ENCODE measurements at places on chromosomes 3 and 15.
A peak's percentile ranks its signal among the peaks of the same experiment; 100 is the strongest.

- DNase-seq = no peak
Measured at GRCh38 chr15:81828135-81828534, 217.7 kb downstream of the MEX3B start.

GRCh38 chr3:108134555-108134880 lies 43.7 kb upstream of the CD47 start:
- no peak for DNase-seq

DNA sequence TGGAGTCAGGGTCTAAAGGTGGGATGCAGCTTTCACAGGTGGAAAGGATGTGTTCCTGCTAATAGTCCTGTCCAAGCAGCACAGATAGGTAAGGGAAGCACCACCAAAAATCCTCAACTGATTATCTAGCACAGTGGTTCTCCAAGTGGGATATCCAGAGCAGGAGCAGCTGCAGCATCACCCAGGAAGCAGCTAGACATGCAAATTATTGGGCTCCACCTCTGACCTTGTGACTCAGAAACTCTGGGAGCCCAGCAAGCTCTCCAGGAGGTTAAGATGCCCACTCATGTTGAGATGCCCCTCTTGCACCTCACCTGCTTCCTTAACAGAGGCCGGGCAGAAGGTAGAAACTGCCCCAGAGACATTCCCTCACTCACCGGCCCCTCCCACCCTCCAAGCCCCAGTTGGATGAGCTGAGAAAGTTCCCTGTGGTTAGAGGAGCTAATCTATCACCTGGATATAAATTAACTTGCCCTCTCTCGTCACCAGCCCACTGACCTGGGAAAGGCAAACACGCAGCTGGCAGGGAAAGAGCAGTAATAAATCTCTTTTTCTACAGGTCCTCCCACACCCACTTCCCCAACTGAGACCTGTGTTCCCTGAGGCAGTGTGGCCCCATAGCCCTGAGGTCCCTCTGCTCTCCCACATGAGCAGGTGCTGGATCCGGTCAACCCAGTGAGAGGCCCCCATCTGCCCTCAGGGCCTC lies 39.3 kb downstream of the ADCY5 start:
- DNase-seq = no peak

GRCh38 chr15:35519541-35520149 lies 26.3 kb downstream of the DPH6 start:
- DNase-seq = peak; percentile 23

- DNase-seq = peak; percentile 1
Measured at GRCh38 chr3:116870379-116870778, 160.8 kb downstream of the TUSC7 start.

GRCh38 chr3:152353578-152353977 lies 84.8 kb downstream of the MBNL1 start:
- no peak for DNase-seq

- no peak for DNase-seq
Measured at GRCh38 chr15:80582816-80583423, 112.2 kb upstream of the ABHD17C start.

DNA sequence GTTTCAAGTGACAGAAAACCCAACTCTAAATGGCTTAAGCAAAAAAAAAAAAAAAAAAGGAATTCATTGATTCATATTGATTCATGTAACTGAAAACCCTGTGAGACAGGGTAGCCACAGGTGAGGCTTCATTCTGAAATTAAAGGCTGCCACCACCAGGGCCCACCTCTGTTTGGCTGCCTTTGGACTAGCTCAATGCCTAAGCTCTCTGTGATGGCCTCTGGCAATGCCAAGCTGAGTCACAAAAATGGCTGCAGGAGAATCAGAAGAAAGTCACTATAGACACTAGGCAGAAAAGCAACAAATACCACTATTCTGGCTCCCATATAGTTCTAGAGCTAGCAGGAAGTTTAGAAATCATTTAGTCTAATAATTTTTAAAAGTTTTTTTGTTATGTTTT lies 38.2 kb upstream of the GYG1 start:
- DNase-seq = no peak

- DNase-seq = no peak
Measured at GRCh38 chr3:184399410-184399809, 19.6 kb downstream of the CHRD start.

DNA sequence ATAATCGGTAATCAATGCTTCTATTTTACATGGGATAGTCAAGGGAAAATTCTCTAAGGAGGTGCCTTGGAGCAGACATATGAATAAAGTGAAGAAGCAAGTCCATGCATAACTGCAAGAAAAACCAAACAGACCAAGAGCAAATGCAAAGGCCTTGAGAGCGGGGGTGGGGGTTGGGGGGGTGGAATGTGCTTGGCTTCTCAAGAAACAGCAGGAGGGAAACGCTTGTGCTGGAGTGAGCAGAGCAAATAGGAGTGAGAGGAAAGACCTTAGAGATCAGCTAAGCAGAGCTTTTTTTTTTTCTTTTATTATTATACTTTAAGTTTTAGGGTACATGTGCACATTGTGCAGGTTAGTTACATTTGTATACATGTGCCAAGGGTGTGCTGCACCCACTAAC lies 260.8 kb downstream of the ARPP21 start:
- no peak for DNase-seq

DNA sequence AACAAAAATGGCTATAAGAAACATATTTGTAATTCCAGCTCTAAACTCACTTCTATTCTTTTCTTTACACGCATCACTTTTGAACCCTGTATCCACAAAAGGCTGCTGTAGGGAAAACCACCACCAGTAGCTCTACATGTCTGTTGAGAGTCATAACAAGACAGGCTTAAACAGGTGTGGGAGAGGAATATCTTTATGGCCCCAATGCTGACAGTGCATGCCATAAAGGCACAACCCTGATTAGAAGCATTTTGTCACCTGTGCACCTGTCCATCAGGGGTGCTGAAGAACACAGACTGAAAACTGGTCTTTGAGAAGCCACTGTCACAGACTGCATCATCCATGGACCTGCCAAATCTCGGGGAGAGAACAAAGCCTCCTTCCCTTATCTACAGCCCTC lies 11.6 kb upstream of the CSPG5 start:
- DNase-seq = no peak

DNA sequence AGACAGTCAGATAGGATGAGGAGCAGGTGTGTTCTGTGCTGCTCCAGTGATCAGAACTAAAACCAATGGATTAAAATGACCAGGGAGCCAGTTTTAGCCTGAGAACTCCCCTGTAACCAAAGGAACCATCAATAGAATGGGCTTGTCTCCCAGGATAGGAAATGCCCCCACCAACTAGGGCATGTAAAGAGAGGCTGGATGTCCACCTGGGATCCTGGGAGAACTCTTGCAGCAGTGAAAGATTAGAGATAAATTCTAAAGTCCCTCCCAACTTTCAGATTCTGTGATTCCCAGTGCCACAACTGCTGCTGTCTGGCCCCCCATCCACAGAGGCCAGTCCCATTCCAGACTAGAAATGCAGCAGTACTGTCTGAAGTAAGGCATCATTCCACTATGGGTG lies 33.8 kb downstream of the HDC start:
- no peak for DNase-seq

DNA sequence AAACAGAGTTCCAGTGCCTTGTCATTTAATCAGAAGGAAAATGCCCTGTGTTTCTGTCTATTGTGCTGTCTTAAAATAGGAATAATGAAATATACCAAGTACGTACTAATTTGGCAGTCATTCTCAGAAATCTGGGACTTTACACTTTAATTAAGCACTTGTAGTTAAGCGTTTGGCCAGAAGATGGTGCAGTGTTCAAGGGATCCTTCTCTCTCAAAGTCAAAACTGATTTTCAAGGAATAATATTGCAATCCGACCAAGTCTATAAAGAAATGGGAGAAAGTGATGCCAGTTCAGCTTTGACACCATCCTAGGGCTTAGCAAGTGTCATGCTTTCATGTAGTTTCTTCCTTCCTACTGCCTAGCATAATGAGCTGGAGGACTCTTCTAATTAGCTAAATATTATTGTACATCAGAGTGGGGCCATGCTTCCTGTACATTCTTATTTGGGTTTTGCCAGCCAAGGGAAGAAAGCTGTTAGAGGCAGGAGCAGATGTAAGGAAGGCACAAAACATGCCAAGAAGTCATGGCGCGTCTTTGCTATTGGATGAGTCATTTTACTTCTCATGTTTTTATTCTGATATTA lies 64.8 kb downstream of the SAMMSON start:
- DNase-seq = peak; percentile 7

DNA sequence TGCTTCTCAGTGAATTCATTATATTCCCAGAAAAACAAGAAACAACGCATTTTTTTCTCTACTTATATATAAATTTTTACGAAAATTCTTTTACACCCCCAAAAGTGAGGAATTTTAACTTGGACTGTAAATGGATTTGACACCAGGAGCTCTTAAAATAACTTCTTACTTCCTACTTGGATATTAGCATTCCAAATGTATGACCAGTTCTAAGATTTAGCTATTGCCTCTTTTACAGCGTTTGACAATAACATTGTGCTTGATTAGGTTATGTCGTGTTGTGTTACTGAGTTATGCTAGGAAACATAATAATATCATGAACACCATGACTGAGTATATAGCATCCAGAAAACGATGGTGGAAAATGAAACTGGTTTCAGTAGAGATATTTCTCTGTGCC lies 177.0 kb downstream of the CNTN6 start:
- DNase-seq = no peak

- no peak for DNase-seq
Measured at GRCh38 chr3:190619761-190620160, 105.9 kb downstream of the IL1RAP start.

DNA sequence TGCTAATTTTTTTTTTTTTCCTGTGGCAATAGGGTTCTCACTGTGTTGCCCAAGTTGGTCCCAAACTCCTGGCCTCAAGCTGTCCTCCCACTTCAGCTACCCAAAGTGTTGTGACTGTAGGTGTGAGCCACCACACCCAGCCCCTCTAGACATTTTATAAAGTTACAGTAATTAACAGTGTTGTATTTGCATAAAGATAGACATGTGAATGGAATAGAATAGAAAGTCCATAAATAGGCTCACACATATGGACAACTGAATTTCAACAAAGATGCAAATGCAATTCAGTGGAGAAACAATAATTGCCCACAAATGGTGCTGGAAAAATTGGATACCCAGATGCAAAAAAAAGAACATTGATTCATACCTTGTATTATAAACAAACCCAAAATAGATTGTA lies 39.9 kb downstream of the PLS1 start:
- no peak for DNase-seq

DNA sequence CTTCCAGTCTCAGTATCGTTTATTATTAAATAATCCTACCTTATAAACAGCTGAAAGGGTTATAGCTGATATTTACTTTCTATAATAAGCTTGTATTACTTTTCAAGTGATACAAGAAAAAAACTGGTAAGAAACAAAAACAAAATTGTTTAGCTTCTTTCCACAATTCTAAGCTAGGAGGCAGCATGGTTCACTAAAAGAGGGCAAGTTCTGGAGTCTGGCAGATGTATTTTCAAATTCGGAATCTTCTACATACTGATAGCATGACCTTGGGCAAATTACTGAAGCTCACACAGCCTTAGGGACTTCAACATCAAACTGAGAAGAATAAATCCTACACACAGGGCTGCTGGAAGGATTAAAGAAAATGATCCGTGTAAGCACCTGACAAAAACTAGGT lies 15.4 kb downstream of the C15orf62 start:
- no peak for DNase-seq

- no peak for DNase-seq
Measured at GRCh38 chr3:190429681-190430080, 20.0 kb downstream of the TMEM207 start.

- no peak for DNase-seq
Measured at GRCh38 chr15:85750319-85751290, 44.1 kb downstream of the KLHL25 start.

GRCh38 chr3:120160050-120160449 lies 65.8 kb upstream of the GSK3B start:
- DNase-seq = no peak

DNA sequence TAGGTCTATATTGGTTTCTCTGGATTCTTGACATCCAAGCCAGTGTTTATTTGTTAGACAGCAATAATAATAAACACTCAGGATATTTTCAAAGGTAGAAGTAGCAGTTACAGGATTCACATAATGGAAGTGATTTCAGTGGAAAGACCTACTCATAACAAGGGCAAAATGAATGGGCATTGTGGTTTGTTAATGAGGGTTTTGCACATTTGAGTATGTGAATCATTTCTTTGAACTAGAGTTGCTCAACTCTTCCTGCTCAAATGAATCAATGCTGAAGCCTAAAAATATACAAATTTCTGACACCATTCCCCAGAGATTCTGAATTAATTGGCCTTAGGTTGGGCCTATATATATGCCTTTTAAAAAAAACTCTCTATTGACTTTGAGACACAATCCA lies 4.1 kb upstream of the COL6A5 start:
- no peak for DNase-seq

- DNase-seq = no peak
Measured at GRCh38 chr15:50871832-50872231, 36.7 kb upstream of the AP4E1 start.

- no peak for DNase-seq
Measured at GRCh38 chr15:77569729-77570125, 63.0 kb downstream of the LINGO1 start.
